ENCODE measurements at places on chromosomes 1 and 21.
A peak's percentile ranks its signal among the peaks of the same experiment; 100 is the strongest.

DNA sequence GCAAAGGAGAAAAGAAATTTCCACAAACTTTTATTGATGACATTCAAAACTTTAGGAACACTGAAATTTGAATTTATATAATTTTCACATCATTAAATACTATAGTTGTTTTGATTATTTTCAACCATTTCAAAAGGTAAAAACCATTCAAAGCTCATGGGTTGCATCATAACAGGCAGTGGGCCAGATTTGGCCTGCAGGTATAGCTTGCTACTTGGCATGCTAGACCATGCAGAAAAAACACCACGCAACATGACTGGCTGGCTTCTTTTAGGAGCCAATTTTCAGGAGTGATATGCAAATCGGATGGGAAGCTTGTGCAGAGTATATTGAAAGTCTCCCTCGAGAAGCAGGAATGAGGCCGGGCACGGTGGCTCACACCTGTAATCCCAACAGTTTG is 144.8 kb downstream of the GLUL start:
- ATAC-seq: no peak

DNA sequence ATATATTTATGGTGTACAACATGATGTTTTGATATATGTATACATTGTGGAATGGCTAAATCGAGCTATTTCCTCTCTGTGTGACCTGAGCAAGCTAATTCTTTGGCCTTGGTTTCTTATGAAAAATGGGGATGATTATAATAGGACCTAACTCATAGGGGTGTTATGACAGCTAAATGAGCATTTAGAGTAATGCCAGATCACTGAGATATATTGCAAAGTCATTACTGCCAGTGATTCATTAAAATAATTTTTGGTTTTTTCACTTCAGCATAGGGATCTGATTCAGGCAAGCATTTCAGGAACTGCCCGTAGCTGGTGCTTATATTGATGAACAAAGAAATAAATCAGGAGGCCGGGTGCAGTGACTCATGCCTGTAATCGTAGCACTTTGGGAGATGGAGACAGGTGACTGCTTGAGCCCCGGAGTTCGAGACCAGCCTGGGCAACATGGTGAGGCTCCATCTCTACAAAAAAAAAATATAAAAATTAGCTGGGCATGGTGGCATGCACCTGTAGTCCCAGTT is 30.7 kb downstream of the DAB1 start:
- ATAC-seq: no peak

GRCh38 chr21:42093991-42094421 is 22.9 kb downstream of the UMODL1 start:
- peak; percentile 62 for ATAC-seq

DNA sequence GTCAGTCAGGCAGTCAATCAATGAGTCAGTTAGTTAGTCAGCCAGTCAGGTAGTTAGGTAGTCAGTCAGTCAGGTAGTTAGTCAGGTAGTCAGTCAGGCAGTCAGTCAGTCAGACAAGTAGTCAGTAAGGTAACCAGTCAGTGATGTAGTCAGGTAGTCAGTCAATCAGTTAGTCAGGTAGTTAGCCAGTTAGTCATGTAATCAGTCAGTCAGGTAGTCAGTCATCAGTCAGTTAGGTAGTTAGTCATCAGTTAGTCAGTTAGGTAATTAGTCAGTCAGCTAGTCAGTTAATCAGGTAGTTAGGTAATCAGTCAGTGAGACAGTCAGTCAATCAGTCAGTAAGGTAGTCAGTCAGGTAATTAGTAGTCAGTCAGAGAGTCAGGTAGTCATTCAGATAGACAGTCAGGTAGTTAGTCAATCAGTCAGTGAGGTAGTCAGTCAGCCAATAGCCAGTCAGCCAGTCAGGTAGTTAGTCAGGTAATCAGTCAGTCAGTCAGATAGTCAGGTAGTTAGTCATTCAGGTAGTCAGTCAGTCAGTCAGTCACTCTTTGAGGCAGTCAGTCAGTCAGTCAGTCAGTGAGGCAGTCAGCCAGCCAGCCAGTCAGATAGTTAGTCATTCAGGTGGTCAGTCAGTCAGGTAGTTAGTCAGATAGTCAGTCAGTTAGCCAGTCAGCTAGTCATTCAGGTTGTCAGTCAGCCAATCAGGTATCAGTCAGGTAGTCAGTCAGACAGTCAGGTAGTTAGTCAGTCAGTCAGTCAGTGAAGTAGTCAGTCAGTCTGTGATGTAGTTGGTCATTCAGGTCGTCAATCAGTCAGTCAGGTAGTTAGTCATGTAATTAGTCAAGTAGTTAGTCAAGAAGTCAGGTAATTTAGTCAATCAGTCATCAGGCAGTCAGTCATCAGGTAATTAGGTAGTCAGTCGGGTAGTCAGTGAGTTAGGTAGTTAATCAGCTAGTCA is 15.3 kb downstream of the KRTAP10-1 start:
- no peak for ATAC-seq

DNA sequence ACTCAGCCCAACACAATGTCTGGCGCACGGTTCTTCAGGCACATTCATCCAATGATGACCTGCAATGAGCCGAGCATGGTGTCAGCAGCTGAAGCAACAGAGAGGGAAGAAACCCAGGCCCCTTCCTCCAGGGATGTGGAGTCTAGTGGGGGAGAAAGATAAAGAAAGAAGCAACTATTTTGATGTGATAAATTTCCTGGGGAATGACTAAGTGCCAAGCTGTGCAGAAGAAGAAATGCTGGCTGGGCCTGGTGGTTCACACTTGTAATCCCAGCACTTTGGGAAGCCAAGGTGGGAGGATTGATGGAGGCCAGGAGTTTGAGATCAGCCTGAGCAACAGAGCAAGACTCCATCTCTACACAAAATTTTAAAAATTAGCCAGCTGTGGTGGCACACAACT is 561.8 kb downstream of the KIF26B start:
- no peak for ATAC-seq

DNA sequence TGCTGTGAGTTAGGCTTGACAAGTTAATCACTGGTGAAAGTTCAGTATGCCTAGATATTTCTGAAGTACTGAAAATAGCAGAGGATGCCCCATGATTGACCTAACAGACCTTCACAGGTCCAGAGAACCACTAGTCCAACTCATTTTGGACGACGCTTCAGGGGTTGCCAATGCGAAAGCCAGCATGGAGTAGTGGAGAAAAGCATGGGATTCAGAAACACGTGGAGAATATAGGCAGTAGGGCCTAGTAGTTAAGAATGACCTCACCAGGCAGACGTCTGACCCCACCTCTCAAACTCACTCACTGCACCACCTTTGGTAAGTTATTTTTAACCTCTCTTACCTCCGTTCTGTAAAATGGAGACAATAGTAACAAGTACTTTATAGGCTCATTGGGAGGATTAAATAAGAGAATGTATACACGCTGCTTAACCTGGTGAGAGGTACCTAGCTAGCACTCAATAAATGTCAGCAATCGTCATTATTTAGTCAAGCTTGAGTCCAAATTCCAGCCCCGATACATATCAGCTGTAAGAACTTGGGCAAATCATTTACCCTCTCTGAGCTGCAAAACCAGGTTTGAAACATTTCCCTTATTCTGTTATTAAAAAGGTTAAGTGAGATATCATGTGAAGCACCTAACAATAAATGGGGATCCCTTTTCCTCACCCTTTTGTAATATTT is 13.2 kb downstream of the PLPP3 start:
- no peak for ATAC-seq
